ENCODE measurements at places on chromosomes 4 and X.

DNA sequence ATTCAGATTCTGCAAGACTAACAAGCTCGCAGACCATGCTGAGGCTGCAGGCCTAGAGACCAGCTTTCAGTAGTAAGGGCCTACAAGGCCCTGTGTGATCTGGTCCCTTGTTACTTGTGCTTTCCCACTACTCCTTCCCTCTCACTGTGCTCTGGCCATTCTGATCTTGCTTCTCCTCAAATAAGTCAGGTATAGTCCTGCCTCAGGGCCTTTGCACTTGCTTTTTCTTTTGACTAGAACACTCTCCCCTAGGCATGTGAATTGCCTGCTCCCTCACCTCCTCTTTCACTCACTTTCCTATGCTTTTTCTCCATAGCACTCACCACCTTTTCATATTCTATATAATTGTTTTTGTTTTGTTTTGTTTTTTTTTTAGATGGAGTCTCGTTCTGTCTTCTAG is 22.2 kb downstream of the AKAP14 start:
- no peak for DNase-seq

DNA sequence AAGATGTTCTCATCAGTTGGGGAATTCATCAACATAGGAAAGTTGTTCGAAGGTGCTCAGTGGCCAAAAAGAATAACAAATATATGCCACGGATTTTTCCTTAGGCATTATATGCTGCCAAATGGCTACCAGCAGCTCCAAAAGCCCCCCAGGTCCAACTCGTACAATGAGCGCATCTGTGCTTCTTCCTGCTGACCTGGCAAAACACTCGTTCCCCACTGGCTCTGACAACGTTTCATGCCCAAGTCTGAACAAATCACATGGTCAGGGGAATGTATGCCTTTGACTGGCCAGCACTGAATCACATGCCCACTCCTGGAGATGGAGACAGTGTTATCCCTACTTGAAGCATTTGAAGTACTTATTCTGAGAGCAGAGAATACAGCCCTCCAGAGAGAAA is 59.9 kb upstream of the SPP1 start:
- no peak for DNase-seq

DNA sequence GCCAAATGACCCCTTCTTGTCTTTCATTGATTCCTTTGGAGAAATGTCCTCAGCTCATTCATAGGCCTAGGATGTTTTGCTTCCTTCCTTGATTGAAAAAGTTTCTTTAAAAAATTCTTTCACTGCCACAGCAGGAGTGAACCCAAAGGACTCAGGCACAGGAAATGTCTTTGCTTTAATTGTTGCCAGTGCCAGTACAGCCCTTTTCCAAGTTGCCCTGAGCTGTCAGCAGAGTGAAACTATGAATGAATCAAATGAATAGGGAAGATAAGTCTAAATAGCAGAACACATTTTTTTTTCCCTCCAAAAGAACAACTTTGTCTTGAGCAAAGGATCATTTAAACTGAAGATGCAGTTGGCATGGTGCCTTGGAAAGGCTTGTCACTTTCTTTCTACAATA is 63.8 kb upstream of the SLC4A4 start:
- no peak for DNase-seq

DNA sequence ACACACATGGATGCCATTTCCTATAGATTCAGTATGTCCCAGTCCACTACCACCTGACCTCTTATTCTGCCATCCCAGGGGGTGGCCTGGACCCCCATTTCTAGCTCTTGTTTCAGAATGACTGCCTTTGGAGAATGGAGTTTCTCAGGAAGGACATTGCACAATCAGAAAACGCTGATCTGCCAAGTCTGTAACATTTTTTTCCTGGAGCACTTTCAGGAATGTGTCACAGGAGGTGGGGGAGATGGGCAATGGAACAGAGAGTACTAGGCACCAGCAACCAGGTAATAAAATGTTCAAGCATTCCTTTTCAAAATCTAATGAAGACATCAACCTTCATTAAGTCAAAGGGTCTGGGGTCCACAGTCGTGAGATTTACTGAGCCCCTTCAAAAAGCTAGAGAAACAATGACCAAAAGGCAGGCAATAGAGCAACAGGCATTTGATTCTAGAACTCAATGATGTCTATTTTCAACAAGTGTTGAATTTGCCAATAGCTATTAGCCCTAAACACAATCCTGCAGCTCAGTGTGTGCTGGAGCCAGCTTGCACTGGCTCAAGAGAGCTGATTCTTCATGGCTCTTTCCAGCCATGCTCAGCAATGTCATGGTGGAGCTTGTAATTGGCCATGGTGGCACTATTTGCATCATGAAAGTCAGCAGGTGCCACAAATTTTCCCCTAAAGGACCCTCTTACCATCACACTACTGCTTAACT is 87.1 kb downstream of the KDR start:
- no peak for DNase-seq

- DNase-seq, result no peak
Observed at GRCh38 chrX:18920079-18920478, 63.8 kb downstream of the PHKA2 start.

GRCh38 chrX:11265352-11265751 is 27.9 kb upstream of the AMELX start:
- DNase-seq, result no peak

DNA sequence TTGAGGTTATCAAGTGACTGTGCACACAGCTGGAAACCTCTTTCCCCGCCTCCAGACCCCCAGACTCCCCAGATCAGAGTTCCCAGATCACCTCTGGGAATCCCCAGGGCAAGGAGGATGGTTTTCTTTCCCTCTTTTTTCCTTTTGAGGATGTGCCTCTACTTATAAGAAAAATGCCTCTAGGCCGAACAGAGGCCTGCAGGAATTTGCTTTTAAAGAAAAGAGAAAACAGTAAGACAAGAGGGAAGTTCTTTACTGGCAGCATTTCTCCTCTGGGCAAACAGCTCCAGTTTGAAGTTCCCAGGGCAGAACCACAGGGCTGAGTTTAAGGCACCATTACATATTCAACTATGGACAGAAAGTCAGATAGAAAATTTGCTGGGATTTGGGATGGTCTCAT is 837.9 kb upstream of the LCORL start:
- DNase-seq, result no peak

DNA sequence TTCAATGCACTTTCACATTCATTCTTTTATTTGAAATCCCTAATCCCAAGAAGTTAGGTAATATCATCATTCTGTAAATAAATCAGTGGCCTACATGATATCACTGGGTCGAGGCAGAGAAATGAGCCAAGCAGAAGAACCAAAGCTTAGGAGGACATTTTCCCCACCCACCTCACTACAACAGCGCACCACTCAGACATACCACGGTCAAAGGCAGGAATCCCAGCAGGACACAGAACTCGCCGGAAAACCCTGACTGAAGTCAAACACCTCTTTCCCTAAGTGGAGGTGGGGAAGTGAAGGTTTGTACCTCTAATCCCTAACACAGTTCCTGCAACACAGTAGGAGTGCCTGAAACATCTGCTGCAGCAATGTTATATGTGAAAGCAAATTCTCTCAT is 21.5 kb downstream of the RELL1 start:
- no peak for DNase-seq

GRCh38 chr4:18025288-18025687 is 3.7 kb upstream of the LCORL start:
- DNase-seq, result no peak

DNA sequence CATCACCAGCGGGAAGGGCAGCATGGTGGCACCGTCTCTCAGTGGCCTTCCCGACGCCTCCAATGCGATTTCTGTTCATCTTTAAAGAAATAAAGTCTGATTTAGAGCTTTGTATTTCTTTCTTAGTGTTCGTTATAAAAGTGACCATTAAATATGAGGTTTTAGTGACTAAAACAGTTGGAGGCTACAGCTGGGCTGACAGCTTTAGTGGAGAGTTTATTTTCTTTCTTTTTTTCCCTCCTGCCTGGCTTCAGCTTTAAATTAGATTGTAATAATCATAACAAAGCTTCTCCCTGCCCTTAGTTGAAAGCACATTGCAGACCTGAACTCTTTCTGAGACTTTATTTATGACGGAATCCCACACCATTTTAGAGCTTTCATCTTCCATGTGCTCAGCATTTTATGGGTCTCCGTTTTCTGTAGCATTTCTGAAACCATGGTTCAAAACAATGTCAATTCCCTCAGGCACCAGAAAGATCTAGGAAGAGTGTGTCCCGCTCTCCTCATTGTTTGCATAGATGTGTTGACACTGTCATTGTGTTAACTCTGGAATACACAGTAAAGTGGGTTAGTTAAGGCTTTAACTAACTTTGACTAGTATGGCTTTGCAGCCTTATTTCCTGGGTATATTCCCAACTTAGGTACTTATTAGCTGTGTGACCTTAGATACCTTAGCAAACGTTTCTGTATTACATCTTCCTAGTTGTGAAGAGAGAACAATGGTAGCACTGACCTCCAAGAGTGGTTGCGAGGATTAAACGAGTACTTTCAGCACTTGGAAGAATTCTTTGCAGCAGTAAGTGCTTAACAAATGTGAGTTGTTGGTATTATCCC is 97.4 kb upstream of the PGRMC2 start:
- no peak for DNase-seq

GRCh38 chr4:175657571-175657970 is 154.5 kb downstream of the GPM6A start:
- no peak for DNase-seq

GRCh38 chrX:50813843-50814661 is at the start of gene SHROOM4:
Gene SHROOM4 (minus strand): TSS chrX:50814194. CDS start chrX:50814018, 176 bp downstream.
- no peak for DNase-seq

DNA sequence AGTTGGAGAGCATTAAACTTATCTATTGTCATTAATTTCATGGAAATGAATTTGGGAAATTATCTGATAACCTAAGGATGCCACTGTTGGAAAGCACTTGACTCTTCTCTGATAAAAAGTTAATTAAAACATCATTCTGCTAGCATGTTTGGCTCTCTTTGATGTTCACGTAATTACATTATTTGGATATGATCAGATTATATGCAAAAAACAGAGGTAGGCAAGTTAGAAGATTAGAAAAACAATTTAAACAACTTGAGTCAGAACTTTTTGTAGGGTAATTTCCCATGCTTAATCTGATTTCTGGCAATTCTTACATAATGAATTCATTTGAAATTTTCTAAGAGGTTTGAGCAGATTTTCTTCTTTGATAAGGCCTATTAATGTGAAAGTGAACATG is 882.9 kb downstream of the TRAM1L1 start:
- no peak for DNase-seq

DNA sequence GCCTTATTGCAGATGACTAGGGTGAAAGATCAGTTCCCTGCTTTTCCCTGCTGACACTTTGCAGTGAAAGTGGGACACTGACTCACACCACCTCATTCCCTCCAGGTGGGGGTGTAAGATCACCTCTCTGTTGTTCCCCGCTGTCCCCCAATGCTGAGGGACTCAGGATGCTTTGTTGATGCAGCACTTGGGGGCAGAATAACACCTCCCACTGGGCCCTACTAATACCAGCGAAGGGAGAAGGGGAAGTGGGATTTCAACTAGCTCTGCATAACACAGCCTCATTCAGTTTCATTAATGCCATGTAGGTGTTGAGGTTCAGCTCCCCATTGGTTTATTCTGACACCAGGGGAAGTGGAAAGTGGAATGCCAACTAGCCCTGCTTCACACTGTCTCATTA is 43.6 kb upstream of the IL1RAPL2 start:
- DNase-seq, result no peak

DNA sequence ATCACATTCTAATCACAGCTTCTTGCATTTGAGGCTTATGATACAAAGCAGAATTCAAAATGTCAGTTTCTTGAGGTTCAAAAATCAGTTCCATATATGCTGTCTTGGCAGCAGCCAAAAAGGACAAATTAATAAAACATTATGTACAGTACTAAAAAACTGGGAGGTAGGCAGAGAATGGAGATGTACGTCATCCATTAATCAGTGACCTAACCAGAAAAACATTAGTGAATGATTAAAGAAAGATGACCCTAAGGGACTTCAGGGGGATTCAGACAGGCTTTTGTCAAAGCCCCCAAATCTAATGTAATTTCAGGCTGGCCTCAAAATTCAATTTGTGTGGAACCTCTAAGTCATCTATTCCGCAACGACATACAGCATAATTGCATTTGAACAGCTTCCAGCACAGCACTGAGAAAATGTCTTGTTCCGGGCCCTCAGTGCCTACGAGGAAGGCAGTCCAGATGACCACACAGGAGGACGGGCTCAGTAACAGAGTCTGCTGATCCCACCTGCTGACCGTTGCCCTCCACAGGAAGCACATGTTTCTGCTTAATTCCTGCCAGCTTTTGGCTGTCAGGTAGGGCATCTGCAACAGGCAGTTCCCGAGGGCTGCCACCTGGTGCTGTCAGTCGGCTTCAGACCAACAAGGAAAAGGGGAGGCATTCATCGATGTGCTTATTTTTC is 83.8 kb upstream of the HHIP start:
- no peak for DNase-seq

DNA sequence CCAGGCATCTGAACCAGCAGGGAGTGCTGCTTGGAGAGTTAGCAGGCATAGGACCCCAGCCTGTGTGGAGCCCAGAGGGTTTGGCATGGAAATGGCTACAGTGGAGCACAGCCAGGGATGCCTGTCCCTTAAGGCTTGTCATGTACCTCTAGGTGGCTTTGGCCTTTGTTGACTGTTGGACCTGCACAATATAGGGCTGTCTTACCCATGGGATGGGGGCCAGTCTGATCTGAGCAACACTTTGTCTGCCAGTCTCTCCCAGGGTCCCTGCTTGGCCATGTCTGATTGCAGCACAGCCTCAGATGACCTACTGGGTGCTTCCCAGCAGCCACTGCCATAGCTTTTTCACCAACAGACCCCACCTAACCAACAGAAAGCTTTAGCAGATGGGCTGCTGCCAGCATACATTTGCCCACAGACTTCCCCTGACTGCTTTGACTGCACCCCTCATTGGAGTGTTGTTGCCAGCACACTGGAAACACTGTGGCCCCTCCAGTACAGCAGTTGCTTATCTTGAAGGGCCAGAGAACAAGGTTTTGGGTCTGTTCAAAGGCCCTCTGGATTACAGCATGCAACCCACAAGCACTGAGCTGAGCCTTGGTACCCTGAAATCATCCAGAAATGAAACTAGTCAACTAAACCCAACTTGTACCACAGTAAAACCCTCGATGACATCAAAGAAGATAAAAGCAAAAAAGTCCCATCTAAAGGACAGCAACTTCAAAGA is 22.1 kb downstream of the ANAPC10 start:
- no peak for DNase-seq

DNA sequence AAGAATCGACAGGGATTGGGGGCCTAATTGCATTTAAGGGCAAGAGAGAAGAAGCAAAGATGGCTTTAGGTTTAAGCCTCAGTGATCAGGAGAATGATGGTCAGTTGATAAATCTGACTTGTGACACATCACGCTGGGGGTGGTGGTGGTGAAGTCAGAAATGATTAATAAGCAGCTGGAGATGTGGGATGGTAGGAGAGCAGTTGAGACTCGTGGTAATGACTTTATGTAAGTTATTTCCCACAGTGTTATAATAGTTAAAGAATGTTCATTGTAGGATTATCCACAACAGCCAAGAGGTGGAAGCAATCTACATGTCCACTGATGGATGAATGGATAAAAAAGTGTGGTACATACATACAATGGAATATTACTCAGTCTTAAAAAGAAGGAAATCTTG is 178.9 kb upstream of the GPC4 start:
- no peak for DNase-seq
